ENCODE measurements at places on chromosomes 11 and 22.

DNA sequence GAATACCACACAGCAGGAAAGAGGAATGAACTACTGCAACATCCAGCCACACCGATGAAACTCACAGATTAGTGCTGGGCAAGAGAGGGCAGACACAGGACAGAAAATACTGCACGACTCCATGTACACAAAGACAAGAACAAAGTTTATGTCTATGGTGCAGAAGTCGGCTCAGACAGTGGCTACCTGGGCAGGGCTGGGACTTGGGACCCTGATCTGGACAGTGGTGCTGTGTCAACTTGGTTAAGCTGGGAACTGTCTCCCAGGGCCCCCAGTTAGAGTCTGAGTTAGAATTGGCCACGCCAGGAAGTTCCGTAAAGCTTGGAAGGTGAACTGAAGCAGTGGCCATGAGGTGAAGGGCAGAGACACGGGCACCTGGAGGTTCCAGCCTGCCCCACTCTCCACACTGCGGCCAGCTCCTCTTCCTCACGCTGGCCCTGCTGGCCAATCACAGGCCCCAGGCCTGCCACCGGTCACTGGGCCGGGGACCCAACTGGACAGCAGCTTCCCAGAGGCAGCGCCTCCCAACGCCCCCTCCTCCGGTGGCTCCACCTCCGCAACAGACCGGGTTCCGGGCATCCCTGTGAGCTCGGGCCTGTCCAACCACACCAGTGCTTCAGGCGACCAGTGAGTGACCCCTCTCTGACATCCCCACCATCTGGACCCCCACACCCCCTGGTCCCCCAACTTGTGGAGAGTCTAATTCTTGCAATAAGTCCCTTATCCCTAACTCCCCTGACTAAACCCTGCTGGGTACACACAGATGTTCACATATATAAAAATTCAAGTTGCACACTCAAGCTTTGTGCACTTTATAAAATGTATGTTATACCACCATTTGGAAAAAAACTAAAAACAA, 93.7 kb downstream of the MICAL3 start:
- no peak for DNase-seq

GRCh38 chr11:118142081-118142480, 10.5 kb downstream of the SCN4B start:
- no peak for DNase-seq

GRCh38 chr11:29518389-29519174, 498.2 kb downstream of the KCNA4 start:
- DNase-seq: no peak

- DNase-seq: no peak
These were observed 105.2 kb upstream of the TMEM45B start for GRCh38 chr11:129710423-129710822.

DNA sequence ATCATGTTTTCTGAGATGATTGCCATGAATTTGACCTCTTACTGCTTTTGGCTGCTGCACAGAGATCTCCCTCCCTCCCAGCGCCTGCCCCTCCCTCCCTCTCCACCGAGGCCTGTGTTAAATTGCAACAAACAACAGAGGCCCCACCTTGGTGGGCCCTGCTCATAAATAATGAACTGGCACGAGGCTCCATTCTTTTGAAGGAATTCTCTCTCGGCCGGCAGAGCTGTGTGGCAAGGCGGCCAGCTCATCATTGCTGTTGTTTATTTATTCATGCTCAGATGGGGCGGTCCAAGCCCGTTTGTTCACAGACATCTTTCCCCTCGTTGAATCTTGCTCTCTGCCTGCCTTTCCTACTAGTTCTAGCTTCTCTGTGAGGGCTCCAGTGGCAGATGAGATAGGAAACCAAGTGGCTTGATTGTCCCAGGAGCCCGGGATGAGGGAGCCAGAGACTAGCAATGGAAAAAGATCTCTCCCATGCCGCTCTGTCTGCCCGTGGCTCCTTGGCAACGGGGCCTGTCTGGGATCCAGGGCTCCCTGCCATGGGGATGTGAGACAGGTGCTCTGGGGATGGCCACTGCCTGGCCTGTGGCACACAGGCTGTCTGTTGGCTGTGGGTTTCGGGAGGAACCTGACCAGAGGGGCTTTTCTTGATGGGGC, 192.6 kb downstream of the DSCAML1 start:
- peak; percentile 51 for DNase-seq

DNA sequence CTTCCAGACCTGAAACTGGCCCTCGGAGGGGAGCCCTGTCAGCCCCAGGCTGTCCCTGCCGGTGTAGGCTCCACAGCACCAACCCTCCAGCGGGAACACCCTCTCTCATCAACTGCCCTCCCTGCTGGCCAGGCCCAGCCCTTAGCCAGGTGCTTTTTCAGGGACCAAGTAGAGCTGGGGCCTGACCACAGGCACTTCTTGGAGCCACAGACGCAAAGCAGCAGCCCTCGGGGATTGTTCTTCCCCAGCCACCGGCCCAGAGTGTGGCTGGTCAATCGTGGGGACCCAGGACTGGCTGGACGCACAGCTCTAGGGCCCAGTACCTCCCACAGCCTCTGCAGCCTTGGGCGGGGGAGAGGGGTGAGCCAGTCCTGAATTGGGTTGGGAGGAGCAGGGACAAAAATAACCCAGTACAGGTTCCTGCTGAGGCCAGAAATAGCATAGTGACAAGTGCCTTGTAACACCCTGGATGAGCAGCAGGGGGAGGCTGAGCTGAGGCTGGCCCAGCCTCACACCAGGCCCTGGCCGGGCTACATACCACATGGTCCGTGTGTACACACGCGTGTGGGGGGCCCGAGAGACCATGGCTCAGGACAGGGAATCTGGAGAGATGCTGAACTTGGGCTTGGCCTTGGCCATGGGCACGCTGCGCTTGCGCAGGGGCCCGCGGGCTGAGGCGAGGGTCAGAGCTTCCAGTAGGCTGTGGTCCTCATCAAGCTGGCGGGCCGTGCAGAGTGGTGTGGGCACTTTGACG, 2.0 kb downstream of the KCNJ11 start:
- DNase-seq: no peak

- peak; percentile 46 for DNase-seq
These were observed 90.6 kb downstream of the GAB4 start for GRCh38 chr22:16917144-16918003.

DNA sequence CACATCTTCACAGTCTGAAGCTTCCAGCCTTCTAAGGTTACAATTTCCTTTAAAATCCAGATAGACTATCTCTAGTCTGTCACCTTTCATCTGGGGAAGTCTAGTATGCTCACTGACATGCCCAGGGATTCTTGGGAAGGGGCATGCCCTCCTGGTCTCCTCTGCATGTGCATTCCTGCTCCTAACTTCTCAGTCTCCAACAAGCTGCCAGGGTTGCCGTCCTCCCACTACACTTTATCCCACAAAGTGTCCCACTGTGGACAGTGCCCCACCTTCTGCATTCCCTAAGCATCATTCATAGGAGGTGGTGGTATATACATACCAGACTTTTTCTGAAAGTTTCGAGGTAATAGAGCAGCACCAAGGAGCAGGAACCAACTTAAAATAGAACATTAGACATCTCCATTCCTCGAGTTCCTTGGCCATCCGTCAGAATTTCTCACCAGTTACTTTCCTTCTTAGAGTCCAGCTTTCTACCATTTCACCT, 28.7 kb downstream of the EIF3F start:
- DNase-seq: no peak

DNA sequence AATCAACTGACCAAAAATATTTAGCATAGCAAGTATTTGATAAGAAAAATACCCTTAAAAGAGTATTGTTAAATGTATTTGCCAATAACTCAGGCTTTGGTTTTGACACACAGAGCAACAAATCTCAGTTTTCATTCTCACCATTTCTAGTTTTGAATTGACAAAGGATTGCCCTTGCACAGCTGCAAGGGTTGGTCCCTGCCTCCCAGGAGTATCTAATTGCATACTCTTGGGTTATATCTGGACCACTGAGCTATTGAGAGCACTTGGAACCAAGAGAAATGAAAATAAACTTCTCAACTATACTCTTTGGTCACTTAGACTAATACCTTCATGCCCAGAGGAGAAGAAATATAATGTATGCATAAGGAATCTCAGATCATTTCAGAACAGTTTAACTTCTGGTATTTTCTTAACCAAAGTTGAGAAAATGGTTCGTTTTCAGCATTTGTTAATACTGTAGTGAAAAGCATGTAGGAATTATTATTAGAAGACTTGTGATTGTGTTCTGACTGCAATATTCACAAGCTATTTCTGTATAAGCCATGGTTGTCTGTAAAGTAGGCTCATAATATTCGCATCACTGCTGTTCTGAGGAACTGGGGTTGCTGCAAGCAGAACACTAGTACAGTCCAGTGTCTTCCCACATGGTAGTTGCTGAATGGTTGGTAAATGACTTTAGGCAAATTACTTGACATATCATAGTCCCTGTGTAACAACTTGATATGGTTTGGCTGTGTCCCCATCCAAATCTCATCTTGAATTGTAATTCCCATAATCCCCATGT, 7.9 kb downstream of the C2CD3 start:
- no peak for DNase-seq

Measured in spinal cord (tissue), 10 donors.